Fibroblast of villous mesenchyme (primary cell): ENCODE measurements at places on chromosomes 2 and 18. TPM values are rescaled to one million over a fixed set of nuclear protein-coding genes. Genes with fewer than 3 reads are reported as not detected.

C1QL2 gene
- total RNA-seq, result not detected in 2 replicates

CNDP1 gene
- total RNA-seq, result not detected in 2 replicates

NEU2 gene
- total RNA-seq, result not detected in 2 replicates

LDLRAD4 gene
- total RNA-seq, result 0.43 and 0.97 TPM in 2 replicates

PCARE gene
- total RNA-seq, result not detected in 2 replicates

NBEAL1 gene
- 38.0 and 57.9 TPM in 2 replicates for total RNA-seq

COLEC11 gene
- total RNA-seq, result 0.43 and 1.6 TPM in 2 replicates

YIPF4 gene
- 13.2 and 16.8 TPM in 2 replicates for total RNA-seq

CSRNP3 gene
- total RNA-seq, result 2.6 and 2.9 TPM in 2 replicates

PPP1R1C gene
- 0.32 and 2.2 TPM in 2 replicates for total RNA-seq

TTR gene
- not detected in 2 replicates for total RNA-seq

KLHL14 gene
- total RNA-seq, result not detected in 2 replicates

EHBP1 gene
- total RNA-seq, result 94.4 and 140 TPM in 2 replicates

EGR4 gene
- total RNA-seq, result not detected in 2 replicates

CPO gene
- not detected in 2 replicates for total RNA-seq

MFSD2B gene
- under 0.01 and 0.32 TPM in 2 replicates for total RNA-seq

SLC23A3 gene
- total RNA-seq, result 0.64 and 0.86 TPM in 2 replicates

EDAR gene
- not detected in 2 replicates for total RNA-seq

TMEM163 gene
- total RNA-seq, result not detected in 2 replicates

CHST10 gene
- total RNA-seq, result 8.6 and 12.2 TPM in 2 replicates

BOLL gene
- total RNA-seq, result not detected in 2 replicates

RGPD4 gene
- not detected in 2 replicates for total RNA-seq

NPPC gene
- total RNA-seq, result not detected in 2 replicates

KIAA2012 gene
- total RNA-seq, result under 0.01 TPM in 2 replicates

CYS1 gene
- 1.6 and 2.2 TPM in 2 replicates for total RNA-seq

RUFY4 gene
- total RNA-seq, result not detected in 2 replicates

PAPOLG gene
- 12.6 and 20.3 TPM in 2 replicates for total RNA-seq

IL37 gene
- total RNA-seq, result 0.32 TPM in 1 of 2 replicates, not detected in the other

TMEM18 gene
- total RNA-seq, result 14.5 and 19.4 TPM in 2 replicates

LINC00305 gene
- total RNA-seq, result not detected in 2 replicates

ARL6IP6 gene
- total RNA-seq, result 20.0 and 42.7 TPM in 2 replicates

SNORC gene
- total RNA-seq, result 0.86 and 0.97 TPM in 2 replicates

SIX3 gene
- not detected in 2 replicates for total RNA-seq

PJVK gene
- total RNA-seq, result 0.97 and 1.3 TPM in 2 replicates

VIL1 gene
- under 0.01 TPM in 1 of 2 replicates, not detected in the other for total RNA-seq

IL36A gene
- total RNA-seq, result not detected in 2 replicates

REG3A gene
- not detected in 2 replicates for total RNA-seq

MAL gene
- total RNA-seq, result not detected in 2 replicates

THUMPD2 gene
- 8.1 and 10.8 TPM in 2 replicates for total RNA-seq

DNAJC5G gene
- total RNA-seq, result not detected in 2 replicates

ZNF385B gene
- total RNA-seq, result not detected in 2 replicates

VWC2L gene
- total RNA-seq, result under 0.01 TPM in 1 of 2 replicates, not detected in the other

SIGLEC15 gene
- 0.43 and 0.97 TPM in 2 replicates for total RNA-seq

SERTAD2 gene
- total RNA-seq, result 6.8 and 7.8 TPM in 2 replicates

TRIM54 gene
- not detected in 2 replicates for total RNA-seq

ZNF638 gene
- 117 and 139 TPM in 2 replicates for total RNA-seq

DTNA gene
- total RNA-seq, result 6.8 and 18.1 TPM in 2 replicates

MATN3 gene
- 3.0 and 3.9 TPM in 2 replicates for total RNA-seq

GYPC gene
- 161 TPM in 2 replicates for total RNA-seq

REG1B gene
- total RNA-seq, result not detected in 2 replicates

GCA gene
- total RNA-seq, result 2.3 and 3.9 TPM in 2 replicates

TMEM178A gene
- 0.43 and 1.3 TPM in 2 replicates for total RNA-seq

CDCA7 gene
- 5.5 and 5.6 TPM in 2 replicates for total RNA-seq

LIMS3 gene
- total RNA-seq, result 5.8 and 14.2 TPM in 2 replicates

TRMT61B gene
- total RNA-seq, result 12.5 and 13.9 TPM in 2 replicates

FAP gene
- total RNA-seq, result 207 and 223 TPM in 2 replicates

ATIC gene
- 20.3 and 27.4 TPM in 2 replicates for total RNA-seq

LONRF2 gene
- total RNA-seq, result 0.32 and 1.3 TPM in 2 replicates
